ENCODE measurements at places on chromosomes 1 and 21. TPM values are rescaled to one million over a fixed set of nuclear protein-coding genes. Genes with fewer than 3 reads are reported as not detected.

The CENPL gene
- total RNA-seq, result 56.5 TPM

The CCDC17 gene
- total RNA-seq, result 0.38 TPM

The CA6 gene
- total RNA-seq, result not detected

The ACKR1 gene
- total RNA-seq, result not detected

The FOXJ3 gene
- 20.4 TPM for total RNA-seq

The IVL gene
- not detected for total RNA-seq

The OR2L8 gene
- total RNA-seq, result not detected

The TNFRSF18 gene
- not detected for total RNA-seq

The PSMD4 gene
- total RNA-seq, result 568 TPM

The FLG gene
- total RNA-seq, result not detected

The SLAMF8 gene
- total RNA-seq, result 0.48 TPM

The CD1D gene
- 4.4 TPM for total RNA-seq

The PPFIA4 gene
- 2.3 TPM for total RNA-seq

The BSND gene
- not detected for total RNA-seq

The HAO2 gene
- total RNA-seq, result not detected

The TMEM82 gene
- not detected for total RNA-seq

The UBXN10 gene
- total RNA-seq, result not detected

The NUDT4B gene
- 14.0 TPM for total RNA-seq

DNA sequence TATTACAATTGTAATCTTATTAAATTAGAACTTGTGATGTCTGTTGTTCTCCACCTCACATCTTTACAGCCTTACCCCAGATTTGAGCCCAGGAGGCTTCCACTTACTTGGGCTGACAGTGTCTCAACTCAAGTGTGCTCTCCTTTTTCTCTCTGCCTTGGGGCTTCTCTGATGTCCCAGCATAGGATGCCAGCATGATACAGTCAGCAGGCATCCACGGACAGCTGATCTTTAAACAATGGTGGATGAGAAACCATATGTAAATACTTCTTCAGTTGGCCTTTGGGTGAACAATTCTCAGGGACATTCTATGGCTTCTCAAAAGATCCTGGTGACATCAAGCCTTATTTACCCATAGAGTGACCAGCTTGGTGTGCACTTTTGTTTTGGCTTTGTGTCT lies 107.6 kb upstream of the GORAB start:
- no peak for DNase-seq

- DNase-seq, result peak; percentile 18
Measured at GRCh38 chr1:214002472-214002871, 14.7 kb downstream of the PROX1 start.

DNA sequence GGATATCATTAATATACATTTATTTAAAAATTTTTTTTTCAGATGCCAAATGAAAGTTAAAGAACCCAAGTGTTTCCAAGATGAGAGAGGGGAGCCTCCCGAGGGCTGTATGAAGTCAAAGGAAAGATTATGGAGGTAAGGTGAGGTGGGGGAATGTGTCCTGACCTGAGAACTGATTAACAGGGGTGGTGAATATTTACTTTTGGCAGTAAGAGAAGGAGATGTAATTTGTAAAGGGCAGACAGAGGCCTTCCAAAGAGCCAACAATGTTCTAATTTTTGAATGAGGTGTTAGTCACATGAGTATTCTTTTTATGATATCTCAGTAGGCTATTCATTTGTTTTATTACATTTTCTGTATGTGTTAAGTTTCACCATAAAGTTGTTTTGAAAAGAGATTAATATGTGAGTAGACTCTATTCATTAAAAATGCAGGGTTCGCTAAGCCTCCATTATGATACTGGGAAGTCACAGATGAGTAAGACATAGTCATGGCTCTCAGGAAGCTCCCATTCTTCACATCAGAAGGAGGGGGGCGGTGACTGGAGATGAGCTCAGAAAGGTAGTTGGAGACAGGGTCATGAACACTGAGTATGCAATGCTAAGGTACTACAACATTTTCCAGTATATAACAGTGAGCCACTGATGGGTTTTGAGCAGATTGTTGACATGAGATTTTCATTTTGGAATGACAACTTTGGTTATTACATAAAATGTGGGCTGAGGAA lies 62.4 kb upstream of the TNFSF18 start:
- peak; percentile 80 for DNase-seq

DNA sequence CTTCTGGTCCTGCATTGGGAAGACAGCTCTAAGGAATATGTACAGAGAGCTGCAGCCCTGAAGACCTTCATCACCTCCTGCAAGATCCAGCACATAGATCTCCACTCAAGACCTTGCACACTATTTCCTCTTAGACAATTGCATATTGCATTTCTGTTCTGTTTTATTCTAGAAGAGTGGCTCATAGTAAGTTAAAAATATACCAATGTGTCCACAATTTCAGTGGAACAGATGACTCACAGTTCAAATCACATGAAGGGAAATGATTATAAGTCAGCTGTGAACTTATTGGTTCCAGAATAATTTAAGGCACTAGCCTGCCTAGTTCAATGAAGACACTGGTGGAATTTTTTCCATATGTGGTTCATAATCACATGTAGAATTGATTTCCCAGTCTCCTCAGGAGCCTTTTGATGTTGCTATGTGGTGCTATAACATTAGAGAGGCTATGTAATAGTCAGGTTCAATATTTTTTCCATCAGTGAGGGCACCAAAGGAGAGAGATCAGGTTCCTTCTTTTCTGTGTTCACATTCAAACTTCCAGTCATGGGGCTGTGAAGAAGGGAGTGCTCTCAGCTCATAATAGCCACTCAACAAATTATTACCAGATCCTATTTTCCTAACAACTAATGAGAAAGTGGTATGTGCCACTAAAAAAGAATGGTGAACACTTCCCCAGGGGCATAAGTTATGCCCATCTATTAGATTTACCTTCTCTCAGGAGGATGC lies 9.8 kb upstream of the AK5 start:
- no peak for DNase-seq

DNA sequence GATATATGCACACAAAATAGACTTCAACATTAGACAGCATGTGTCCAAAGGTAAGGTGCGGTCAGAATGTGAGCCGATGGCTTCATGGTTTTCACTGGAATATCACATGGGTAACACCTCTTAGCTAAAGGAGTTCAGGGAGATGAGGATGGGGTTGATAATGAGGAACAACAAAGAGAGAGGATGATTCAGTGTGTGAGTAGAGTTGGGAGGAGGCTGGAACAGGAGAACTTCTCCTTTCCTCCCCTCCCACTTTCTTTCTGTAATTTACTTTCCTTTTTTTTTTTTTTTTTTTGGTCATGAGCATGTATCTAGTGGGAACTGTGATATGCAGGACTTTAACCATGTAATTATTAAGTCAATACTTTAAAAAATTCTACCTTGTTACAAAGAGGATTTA lies 99.4 kb downstream of the FASLG start:
- no peak for DNase-seq

GRCh38 chr1:229048896-229049295 lies 222.0 kb upstream of the RAB4A start:
- DNase-seq, result no peak

GRCh38 chr1:45752441-45753052 lies 2.1 kb upstream of the IPP start:
- DNase-seq, result no peak

DNA sequence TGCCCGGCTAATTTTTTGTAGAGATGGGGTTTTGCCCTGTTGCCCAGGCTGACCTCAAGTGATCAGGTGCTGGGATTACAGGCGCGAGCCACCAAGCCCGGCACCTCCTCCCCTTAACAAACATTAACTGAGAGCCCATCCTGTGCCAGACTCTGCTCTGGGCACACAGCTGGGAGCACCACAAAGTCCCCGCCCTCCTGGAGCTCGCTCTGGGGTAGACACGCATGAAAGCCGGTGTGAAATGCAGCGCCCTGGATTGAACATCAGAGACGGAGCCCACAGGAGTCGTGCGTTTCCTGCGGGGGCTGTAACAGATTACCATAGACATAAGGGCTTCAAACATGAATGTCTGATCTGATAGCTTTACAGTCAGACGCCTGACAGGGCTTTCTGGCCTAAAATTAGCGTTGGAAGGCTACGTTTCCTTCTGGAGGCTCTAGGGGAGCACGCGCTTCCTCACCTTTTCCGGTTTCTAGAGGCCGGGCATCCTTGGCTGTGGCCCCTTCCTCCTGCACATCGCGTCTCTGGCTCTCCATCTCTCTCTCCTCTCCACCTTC lies 14.3 kb downstream of the SLC27A3 start:
- DNase-seq, result no peak

DNA sequence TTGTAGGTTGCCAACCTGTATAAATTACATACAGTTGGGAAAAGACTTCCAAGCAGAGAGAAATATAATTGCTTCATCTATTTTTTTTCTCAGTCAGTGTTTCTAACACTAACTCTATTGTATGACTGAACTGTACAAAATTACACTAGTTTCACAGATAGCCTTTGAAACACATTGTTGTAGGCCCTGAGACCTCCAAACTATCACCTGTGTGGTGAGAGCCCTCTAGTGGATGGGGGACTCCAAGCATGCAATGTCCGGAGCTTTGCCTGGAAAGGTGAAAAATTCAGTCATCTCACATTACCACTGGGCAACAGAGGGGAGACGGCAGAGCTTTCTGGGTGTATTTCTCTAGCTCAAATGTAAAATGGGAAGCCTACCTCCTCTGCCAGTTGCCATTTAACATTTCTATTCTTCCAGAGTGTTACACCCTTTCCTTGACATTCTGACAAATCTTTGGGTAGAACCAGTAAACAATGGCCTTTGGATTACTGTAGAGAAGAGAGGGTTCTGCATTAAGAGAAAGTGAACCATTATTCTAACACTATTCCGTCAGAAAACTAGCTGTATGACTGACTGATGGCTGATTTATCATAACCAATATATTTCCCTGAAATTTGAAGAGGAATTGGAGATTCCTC lies 212.2 kb downstream of the LYPLAL1 start:
- DNase-seq, result peak; percentile 77

DNA sequence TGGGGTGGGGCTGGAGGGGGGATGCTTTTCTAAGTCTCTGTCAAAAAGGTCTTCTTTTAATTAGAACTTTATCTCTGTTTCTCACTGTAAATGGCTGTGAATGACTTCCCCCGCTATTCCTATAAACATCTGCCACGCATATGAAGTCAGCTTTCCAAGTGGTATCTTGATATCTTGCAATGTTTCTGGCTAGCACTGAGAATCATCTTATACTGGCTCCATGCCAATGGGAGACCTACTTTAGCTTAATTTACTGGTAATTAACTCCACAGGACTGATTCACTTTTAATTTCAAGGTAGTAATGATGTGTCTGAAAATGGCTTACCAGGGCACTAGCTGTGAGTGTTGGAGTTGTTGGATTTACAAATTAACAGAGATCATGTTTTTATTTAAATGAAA lies 4.3 kb downstream of the GPR88 start:
- no peak for DNase-seq

- DNase-seq, result no peak
Measured at GRCh38 chr1:228334226-228334935, 72.3 kb downstream of the TRIM11 start.

DNA sequence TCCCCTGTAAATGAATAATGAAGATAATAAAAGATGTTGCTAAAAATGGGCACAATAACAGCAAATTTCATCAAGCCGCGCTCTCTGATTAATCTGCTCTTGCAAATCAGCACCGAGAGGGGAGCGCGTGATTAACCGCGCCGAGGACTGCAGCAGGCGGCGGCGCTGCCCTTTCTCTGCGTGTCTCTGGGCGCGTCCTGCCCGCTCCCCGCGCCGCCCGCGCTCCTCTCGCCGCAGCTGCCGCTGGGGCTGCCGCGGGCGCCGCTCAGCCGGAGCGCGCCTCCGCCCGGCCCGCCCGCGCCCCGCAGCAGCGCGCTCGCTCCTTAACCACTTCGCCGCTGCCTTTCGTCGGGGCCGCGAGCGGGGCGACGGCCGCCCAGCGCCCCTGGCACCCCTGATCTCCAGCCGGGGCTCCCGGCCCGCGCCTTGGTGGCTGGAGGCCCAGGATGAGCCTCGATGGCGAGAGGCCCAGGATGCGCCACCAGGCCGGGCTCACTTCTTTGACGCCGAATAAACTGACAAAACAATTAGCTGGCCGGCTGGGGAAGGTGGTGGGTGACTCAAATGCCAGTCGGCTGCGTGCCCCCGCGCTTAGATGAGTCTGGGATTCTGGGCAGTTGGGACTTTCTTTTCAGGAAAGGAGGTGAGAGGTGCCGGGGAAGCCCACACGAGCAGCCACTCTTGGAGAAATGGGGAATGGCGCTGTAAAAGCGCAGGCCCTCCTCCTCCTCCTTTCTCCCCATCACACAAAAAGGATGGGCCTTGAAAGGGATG lies 221.4 kb upstream of the PKN2 start:
- DNase-seq, result no peak

- no peak for DNase-seq
Measured at GRCh38 chr1:229653420-229653819, 27.4 kb downstream of the URB2 start.

GRCh38 chr1:45809761-45810160 lies 6.3 kb downstream of the MAST2 start:
- no peak for DNase-seq

DNA sequence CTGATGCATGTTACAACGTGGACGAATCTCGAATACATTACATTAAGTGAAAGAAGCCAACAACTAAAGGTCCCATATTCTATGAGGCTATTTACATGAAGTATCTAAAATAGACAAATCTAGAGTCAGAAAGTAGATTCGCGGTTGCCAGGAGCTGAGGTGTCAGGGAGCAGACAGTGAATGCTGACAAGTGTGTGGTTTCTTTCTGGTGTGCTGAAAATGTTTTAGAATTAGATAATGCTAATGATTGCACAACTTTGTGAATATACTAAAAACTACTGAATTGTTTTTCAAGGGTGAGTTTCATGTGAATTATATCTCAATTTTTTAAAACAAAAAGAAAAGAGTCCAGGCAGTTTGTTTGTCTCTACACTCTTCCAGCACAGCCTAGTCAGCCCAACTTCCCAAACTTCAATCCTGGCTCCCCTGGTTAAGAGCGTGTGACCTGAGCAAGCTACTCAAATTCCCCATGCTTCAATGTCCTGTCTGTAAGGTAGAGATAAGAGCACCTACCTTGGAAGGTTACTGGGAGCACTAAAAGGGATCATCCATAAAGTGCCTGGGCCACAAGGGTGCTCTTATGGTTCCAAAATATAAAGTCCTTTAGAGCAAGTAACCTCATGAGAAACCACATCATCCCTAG lies 20.9 kb downstream of the HLCS start:
- DNase-seq, result no peak

DNA sequence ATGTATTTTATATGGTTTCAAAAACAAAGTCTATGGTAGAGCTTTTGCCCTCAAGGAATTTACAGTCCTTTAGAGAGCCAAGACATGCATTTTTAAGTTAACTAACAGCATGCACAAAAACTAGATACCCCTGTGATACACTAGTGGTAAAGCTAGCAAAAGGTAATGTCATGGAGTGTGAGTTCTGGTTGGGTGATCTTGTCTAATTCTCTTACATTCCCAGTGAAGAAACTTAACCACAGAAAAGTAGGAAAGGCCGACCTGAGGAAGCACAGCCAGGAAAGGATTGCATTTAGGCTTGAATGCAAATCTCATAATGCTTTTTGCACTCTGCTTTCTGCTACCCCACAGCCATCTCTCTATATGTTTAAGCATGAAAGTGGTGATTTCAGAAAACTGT lies 202.2 kb downstream of the ROR1 start:
- DNase-seq, result no peak

Data from A172 (cell line).